ENCODE measurements at places on chromosomes 2 and 18. TPM values are rescaled to one million over a fixed set of nuclear protein-coding genes. Genes with fewer than 3 reads are reported as not detected.

- DNase-seq = no peak
Observed at GRCh38 chr2:36380624-36381481, 25.3 kb downstream of the CRIM1 start.

GRCh38 chr2:227889336-227889735, 17.9 kb downstream of the DAW1 start:
- DNase-seq = no peak

- DNase-seq = no peak
Observed at GRCh38 chr18:59742325-59743111, 45.3 kb upstream of the CCBE1 start.

DNA sequence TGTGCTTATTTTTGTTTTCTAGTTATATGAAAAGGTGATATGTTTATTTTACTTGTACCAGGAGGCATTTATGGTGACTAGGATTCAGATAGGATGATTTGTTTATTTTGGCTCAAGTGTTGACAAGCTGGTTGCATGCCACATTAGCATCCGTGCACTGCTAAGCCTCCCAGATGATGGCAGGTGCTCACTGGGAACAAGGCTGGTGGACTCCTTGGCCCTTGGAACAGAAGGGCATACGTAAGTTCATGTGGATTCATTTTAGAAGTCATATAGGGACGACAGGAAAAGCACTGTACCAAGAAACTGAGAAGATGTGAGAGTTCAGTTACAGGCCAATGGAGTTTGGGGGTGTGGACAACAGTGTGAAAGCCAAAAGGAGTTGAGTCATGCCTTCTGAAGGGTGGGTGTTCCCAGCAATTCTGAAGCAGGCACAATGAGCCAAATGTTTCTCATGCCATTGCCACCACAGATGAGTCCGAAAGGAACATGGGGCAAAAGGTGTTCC, 166.2 kb downstream of the PHLPP1 start:
- DNase-seq = no peak

- no peak for DNase-seq
Observed at GRCh38 chr18:48990481-48991318, 39.9 kb upstream of the SMAD7 start.

DNA sequence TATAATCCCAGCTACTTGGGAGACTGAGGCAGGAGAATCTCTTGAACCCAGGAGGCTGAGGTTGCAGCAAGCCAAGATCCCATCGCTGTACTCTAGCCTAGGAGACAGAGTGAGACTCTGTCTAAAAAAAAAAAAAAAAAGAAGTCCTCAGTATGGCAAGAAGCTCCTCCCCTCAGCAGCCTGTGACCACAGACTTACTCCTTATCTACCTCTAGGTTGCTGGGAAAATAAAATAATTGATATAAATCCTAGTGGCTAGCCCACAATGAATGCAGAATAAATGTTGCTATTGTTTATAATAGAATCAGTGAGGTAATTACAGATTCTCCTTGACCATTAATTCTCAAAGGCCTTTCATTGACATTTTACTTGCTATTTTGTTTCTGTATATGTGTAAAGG, 70.6 kb downstream of the IRS1 start:
- no peak for DNase-seq

DNA sequence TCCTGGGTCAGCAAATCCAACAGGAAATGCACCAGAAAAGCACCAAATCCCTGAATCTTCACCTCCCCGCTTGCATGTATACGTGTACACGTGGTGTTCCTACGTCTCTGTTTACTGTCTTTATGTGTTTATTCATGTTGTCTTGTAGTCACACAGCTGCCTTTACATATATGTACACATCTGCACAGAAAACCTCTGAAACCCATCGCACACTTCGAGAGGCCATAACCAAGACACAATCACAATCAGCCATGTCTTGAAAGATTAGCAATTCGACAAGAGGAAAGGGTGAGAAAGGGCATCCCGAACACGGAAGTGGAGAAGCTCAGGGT, 98.1 kb downstream of the PLB1 start:
- DNase-seq = no peak

GRCh38 chr2:88146590-88146989, 18.7 kb upstream of the FABP1 start:
- DNase-seq = no peak

DNA sequence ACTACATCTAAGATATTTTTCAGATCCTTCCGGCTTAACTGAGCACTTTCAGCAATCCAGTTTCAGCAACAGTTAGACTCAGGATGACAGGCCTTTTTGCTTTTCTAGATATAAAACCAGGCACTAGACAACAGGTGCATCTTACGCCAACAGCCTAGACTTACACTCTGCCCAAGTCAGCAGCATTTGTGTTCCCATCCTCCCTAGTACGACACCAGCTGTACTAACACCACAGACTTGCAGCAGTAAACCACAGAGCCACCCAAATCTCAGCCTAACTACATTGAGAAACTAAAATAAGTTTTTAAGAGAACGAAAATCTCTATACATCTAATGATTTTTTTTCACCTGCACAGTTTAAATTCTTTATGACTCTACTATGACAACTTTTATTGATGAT, 89.9 kb upstream of the DNMT3A start:
- no peak for DNase-seq

DNA sequence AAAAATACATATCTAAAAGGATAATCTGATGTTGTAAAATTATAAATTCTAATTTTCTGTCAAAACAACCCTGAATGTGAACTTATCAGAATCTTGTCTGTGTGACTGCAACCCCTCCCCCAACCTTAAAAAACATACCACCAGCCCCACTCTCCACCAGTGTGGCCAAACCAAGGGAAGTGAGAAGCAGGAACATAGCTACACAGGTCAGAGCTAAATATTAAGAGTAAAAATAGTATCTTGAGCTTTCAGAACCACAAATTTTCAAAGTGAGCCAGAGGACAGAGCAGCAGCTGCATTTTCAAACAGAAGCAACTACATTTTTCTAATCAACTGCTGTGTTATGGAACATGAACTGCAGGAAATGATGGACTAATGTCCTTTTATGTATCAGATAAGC, 156.7 kb downstream of the SLC4A10 start:
- no peak for DNase-seq

Gene IL1R2
- polyA plus RNA-seq = 0.31 TPM
